ENCODE measurements at places on chromosomes 4 and X.
A peak's percentile ranks its signal among the peaks of the same experiment; 100 is the strongest.

DNA sequence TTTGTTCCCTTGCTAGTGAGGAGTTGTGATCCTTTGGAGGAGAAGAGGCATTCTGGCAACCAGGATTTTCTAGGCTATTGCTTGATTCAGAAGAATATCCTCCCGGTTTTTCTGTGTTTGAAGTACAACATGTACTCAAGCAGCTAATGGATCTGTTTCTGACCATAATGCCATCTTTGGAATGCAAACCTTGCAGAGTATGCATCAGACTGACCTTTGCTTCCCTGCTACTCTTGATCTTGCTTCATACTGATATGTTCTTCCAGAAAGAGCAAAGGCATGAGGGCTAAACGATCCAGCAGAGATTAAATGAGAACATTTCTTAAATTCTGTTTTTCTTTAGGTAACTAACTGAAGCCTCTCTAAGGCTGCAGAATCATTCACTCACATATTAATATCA, 265.4 kb upstream of the SLC7A11 start:
- DNase-seq: no peak

GRCh38 chrX:150361070-150361776, 1.9 kb upstream of the MAMLD1 start:
- DNase-seq: peak; percentile 26

GRCh38 chr4:129131343-129131742, 35.4 kb downstream of the C4orf33 start:
- DNase-seq: no peak

GRCh38 chr4:121978172-121978516, 26.3 kb upstream of the TRPC3 start:
- no peak for DNase-seq
